ENCODE measurements at places on chromosomes 4 and X. TPM values are rescaled to one million over a fixed set of nuclear protein-coding genes. Genes with fewer than 3 reads are reported as not detected.

Gene TRMT2B
- total RNA-seq = 15.1 TPM

Gene CLCN4
- total RNA-seq = 3.6 TPM

Gene GPR34
- not detected for total RNA-seq

Gene MAML3
- total RNA-seq = 15.0 TPM

Gene FGA
- 14.4 TPM for total RNA-seq

Gene PABPC5
- not detected for total RNA-seq

Gene CCDC158
- total RNA-seq = not detected

Gene EFHC2
- total RNA-seq = 0.26 TPM

Gene XAGE3
- total RNA-seq = not detected

Gene MAGEE2
- not detected for total RNA-seq

Gene XAGE1A
- total RNA-seq = 60.4 TPM

Gene MAMLD1
- 6.8 TPM for total RNA-seq

Gene FAM90A26
- total RNA-seq = not detected

Gene PRDM5
- total RNA-seq = 3.5 TPM

Gene MAGEA1
- 0.23 TPM for total RNA-seq

Gene FABP2
- not detected for total RNA-seq

Gene ADH1B
- not detected for total RNA-seq

Gene PLXNB3
- total RNA-seq = 7.0 TPM

Gene PDZD4
- total RNA-seq = 3.6 TPM

Gene NR3C2
- not detected for total RNA-seq

Gene CSAG2
- total RNA-seq = not detected

Gene CCDC120
- 3.1 TPM for total RNA-seq

Gene SCRG1
- not detected for total RNA-seq

Gene ARSH
- total RNA-seq = not detected

Gene PTCHD1
- not detected for total RNA-seq

Gene PAGE5
- total RNA-seq = not detected

Gene PPP1R2C
- total RNA-seq = not detected

Gene IL15
- 12.0 TPM for total RNA-seq

Gene NAA11
- total RNA-seq = not detected

Gene TBX22
- total RNA-seq = not detected

Gene NXF2B
- total RNA-seq = not detected

Gene NAT8L
- total RNA-seq = 15.4 TPM

Gene TACC3
- 99.4 TPM for total RNA-seq

Data from A549 treated with ZK216348 at 1 μM for 4 hours (cell line).